Stimulated activated CD8-positive, alpha-beta memory T cell treated with anti-CD3 and anti-CD28 coated beads, Interleukin-2, amount 100 ng/mL, for 48 hours (primary cell): ENCODE measurements at places on chromosomes 7 and 10.

GRCh38 chr7:18583305-18583704, 87.8 kb downstream of the HDAC9 start:
- DNase-seq, result no peak

- no peak for DNase-seq
Measured at GRCh38 chr7:12722636-12723605, 35.5 kb downstream of the ARL4A start.

DNA sequence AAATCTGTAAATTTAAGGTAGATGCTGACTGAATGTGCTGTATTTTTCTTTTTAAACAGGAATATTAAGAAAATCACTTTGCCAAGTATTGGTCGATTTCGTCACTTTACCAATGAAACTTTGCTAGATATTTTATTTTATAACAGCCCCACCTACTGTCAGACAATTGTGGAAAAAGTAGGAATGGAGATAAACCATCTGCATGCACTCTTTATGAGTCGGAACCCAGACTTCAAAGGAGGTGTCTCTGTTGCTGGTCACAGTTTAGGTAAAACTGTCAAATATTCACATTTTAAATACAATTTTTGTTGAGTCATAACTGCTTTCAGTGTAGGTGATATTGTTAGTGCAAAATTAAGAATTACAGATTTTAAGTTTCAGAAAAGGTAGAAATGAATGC, 25.2 kb downstream of the SEC23IP start:
- no peak for DNase-seq

GRCh38 chr7:127904670-127904985, 126.6 kb downstream of the LRRC4 start:
- DNase-seq, result no peak

DNA sequence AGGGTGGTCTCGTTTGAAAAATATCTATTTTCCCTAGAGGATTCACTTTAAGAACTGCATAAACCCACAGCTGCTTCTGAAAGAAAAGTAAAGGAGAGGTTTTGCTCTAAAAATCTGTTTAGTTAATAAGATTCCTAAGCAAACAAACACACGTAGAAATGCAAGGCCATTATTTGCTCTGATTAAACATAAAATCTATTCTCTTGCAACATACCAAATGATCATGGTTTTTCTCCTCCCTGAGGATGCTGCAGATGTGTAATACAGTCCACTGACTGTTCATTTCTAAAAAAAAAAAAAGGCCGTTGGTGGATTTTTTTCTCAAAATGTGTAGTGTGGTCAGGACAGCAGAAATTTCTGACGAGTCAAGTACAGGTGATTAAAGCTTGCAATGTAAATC, 98.6 kb downstream of the BUB3 start:
- DNase-seq, result no peak

- no peak for DNase-seq
Measured at GRCh38 chr7:82194016-82194643, 249.4 kb downstream of the CACNA2D1 start.

DNA sequence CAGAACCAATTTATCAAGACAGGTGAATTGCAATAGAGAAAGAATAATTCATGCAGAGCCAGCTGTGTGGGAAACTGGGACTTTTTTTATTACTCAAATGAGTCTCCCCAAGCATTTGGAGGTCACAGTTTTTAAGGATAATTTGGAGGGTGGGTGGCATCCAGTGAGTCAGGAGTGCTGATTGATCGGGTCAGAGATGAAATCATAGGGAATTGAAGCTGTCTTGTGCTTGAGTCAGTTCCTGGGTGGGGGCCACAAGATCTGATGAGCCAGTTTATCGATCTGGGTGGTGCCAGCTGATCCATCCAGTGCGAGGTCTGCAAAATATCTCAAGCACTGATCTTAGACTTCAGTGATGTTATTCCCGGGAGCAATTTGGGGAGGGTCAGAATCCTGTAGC, 9.9 kb upstream of the MYO1G start:
- no peak for DNase-seq

GRCh38 chr7:84177758-84178412, 16.7 kb downstream of the SEMA3A start:
- no peak for DNase-seq

DNA sequence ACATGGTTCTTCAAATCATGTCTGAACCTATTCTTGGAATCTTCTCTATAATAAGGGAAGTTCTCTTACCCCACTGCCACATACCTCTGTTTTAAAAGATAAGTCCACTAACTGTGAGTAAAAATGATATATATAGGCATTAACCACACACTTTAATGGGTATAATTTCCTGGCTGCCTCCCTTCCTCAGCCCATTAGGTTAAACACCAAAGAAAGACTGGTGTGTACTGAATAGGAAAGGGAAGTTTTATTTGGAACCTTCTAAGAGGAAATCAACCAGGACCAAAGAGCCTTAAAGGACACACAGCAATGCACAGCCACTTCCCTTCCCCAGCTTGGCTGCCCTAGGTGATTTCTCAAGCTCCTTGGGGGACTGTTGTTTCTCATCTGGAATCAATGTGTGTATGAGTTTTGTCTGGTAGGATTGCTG, 5.0 kb upstream of the WBP1L start:
- DNase-seq, result no peak

GRCh38 chr10:29583674-29584073, 51.1 kb downstream of the SVIL start:
- no peak for DNase-seq

- DNase-seq, result no peak
Measured at GRCh38 chr7:65287023-65287422, 86.6 kb upstream of the ZNF92 start.

- DNase-seq, result no peak
Measured at GRCh38 chr10:43700306-43700705, 51.6 kb upstream of the ZNF32 start.

DNA sequence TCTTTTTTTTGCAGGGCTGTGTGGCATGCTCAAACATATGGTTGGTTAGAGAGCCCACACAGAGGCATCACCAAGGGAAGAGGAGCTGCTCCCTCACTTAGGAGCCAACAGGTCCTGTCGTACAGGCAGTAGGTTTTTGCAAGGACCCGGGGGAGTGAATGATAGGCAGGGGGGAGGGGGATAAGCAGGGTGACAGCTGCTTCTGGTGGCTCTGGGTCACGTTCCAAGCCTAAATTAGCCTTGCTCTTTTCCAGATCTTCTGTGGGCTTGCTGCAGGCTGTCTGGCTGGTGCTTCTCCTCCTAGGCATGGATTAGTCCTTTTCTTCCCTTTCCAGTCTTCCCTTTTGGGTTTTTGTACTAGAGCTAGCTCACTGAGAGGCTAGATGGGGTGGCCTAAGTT, 117.7 kb upstream of the PODXL start:
- no peak for DNase-seq

- DNase-seq, result no peak
Measured at GRCh38 chr7:151954866-151955820, 1.1 kb upstream of the GALNTL5 start.

- DNase-seq, result no peak
Measured at GRCh38 chr10:117249493-117250093, 8.7 kb downstream of the SLC18A2 start.

DNA sequence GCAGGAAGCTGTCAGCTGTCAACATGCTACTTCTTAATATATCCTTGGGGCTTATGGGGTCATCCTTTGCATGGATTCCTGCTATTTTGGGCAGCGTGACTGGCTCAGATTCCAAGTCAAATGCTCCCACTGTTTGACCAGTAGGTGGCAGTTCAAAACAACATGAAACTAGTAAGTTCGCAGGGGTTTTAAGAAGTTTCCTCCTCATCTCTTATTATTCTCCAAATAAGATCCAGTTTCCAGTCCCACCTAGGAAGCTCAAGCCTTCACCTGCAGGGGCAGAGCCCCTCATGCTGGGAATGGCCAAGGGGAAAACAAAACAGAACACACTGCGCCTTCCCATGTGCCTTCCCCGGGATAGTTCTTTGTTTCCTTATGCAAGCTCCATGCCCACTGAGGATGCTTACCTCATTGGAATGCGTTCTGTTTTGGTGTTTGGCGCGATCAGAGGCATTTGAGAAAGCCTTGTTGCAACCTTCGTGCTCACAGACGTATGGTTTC, 259.8 kb downstream of the GLI3 start:
- no peak for DNase-seq

DNA sequence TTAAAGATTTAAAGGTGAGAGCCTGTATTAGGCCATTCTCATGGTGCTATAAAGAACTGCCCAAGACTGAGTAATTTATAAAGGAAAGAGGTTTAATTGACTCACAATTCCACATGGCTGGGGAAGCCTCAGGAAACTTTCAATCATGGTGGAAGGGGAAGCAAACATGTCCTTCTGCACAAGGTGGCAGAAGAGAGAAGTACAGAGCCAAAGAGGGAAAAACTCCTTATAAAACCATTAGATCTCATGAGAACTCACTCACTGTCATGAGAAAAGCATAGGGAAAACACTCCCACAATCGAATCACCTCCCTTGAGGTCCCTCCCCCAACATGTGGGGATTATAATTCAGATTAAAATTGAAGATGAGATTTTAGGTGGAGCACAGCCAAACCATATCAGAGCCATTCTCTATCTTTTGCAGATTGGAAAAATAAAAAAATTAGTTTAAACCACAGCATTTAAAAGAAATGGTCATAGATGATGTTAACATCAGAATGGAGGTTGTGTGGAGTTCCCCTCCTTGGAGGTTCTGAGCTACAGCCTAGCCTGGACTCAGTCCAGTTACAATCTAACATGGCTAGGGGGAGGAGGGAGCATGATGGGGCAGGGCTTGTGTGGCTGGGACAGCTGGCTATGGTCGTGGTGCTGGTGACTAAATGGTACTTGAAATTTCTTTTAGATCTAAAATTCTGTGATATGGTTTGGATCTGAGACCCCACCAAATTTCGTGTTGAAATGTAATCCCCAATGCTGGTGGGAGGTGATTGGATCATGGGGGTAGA, 33.1 kb downstream of the GSTO2 start:
- DNase-seq, result no peak

DNA sequence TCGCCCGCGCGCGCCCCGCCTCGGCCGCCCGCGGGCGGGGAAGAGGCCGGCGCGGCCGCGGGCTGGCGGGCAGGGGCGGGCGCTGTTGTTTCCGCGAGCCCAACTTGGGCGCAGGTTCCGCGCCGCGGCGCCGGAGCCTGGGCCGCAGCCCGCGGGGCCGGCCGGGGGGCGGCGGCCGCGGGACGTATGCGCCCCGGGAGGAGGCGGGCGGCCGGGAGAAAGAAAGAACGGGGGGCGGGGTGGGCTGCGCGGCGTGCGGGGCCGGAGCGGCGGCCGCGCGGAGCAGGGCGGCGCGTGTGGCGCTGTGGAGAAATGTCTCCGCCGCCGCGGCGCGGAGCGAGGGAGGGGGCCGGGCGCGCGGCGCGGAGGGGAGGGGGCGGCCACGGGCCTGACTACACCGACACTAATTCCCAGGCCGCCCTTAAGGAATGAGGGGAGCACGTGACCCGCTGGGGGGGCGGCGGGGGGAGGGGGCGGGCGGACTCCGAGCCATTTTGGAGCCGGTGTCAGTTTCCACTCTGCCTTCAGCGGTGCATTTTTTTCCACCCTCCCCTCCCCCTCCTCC, at the start of gene BMI1:
Gene BMI1, plus strand, starts transcription at position 509 of the 565 bp plus-strand sequence. CDS start 5,351 bp downstream, outside the sequence.
- DNase-seq, result peak; percentile 39

GRCh38 chr10:5976512-5977470, 552 bp downstream of the IL15RA start:
- DNase-seq, result peak; percentile 17

GRCh38 chr10:5949009-5949759, 28.2 kb downstream of the IL15RA start:
- DNase-seq, result no peak

- no peak for DNase-seq
Measured at GRCh38 chr10:53716156-53716555, 943.6 kb upstream of the MBL2 start.

DNA sequence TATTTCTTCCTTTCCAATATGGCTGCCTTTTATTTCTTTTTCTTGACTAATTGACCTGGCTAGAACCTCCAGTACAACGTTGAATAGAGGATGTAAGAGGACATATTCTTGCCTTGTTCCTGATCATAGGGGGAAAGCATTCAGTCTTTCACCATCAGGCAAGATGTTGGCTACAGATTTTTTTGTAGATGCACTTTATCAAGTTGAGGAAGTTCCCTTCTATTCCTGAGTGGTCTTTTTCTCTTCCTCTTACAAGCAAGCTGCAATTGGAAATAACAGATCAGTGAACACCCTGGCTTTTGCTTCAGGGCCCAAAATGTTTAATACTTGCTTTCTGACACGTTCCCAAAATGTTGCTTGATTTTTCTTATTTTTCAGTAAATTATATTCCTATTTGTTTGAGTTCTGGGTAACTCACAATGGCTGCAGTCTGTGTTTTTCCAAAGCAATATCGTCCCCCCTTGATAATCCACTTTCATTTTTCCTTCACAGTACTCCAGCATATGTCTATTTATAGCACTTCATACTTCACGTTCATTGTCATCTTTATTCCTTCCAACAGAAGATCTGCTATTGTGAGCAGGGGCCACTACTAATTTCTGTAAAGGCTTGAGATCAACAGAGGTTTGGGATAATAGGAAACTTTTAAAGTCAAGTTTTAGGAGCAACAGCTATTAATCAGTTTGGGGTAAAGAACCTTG, 11.7 kb downstream of the CPEB3 start:
- no peak for DNase-seq

GRCh38 chr10:118595598-118596425, at the start of gene PRLHR:
TSS of gene PRLHR (minus strand) at chr10:118595648. CDS start at chr10:118595244, 404 bp downstream.
- DNase-seq, result no peak

DNA sequence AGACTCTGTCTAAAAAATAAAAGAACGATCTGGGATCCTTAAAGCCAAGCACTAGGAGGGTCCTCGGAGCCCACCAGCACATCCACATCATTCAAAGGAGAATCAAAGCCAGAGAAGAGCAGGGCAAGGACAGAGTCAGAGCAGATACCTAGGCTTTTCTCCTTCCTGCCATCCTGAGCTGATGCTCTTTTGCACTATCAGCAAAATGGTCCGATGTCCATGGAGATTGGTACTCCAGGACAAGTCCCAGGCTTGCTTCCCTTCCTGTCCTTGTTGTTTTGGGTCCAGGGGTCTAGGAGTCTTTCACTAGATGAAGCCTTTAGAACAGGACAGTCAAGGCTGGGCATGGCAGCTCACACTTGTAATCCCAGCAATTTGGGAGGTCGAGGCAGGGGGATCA, 58.0 kb upstream of the ELN start:
- DNase-seq, result no peak

- no peak for DNase-seq
Measured at GRCh38 chr10:6124666-6125065, 35.8 kb downstream of the RBM17 start.

DNA sequence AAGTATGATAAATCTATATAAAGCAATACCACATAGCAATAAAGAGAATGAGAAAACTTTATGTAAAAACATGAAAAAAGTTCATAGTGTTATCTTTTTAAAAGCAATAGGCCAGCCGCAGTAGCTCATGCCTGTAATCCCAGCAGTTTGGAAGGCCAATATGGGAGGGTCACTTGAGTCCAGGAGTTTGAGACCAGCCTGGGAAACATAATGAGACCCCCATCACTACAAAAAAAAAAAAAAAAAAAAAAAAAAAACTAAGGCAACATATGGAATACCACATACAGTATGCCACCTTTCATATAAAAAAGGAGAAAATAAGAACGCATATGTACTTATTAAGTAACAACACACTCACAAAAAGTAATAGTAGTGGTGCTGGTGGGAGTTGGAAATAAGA, 52.8 kb downstream of the MICU1 start:
- no peak for DNase-seq

- DNase-seq, result no peak
Measured at GRCh38 chr10:72834183-72834825, 59.2 kb upstream of the OIT3 start.
